ENCODE measurements at places on chromosomes 11 and 22. TPM values are rescaled to one million over a fixed set of nuclear protein-coding genes. Genes with fewer than 3 reads are reported as not detected.

ZFPL1 gene
- 64.6 TPM for total RNA-seq

KRTAP5-2 gene
- not detected for total RNA-seq

GGT5 gene
- under 0.01 TPM for total RNA-seq

TMPRSS13 gene
- 6.8 TPM for total RNA-seq

PDGFD gene
- under 0.01 TPM for total RNA-seq

SLC22A25 gene
- not detected for total RNA-seq

E2F8 gene
- under 0.01 TPM for total RNA-seq

C11orf91 gene
- total RNA-seq, result not detected

GNG3 gene
- not detected for total RNA-seq

GPHA2 gene
- not detected for total RNA-seq

All from nasal cavity respiratory epithelium epithelial cell of viscerocranial mucosa (primary cell).